ENCODE measurements at places on chromosomes 2 and 18. TPM values are rescaled to one million over a fixed set of nuclear protein-coding genes. Genes with fewer than 3 reads are reported as not detected.

TIA1 gene
- total RNA-seq = 58.6 TPM

C18orf54 gene
- 0.66 TPM for total RNA-seq

CD207 gene
- total RNA-seq = not detected

PFN4 gene
- total RNA-seq = 0.29 TPM

HOXD11 gene
- 0.22 TPM for total RNA-seq

SERPINB5 gene
- 0.14 TPM for total RNA-seq

ORMDL1 gene
- 31.3 TPM for total RNA-seq

GALR1 gene
- not detected for total RNA-seq

RPE gene
- 105 TPM for total RNA-seq

CCT4 gene
- 159 TPM for total RNA-seq

GREB1 gene
- 0.29 TPM for total RNA-seq

INHA gene
- total RNA-seq = 0.22 TPM

GPR39 gene
- 21.2 TPM for total RNA-seq

LMAN2L gene
- total RNA-seq = 19.5 TPM

GPR75 gene
- 4.9 TPM for total RNA-seq

OTX1 gene
- total RNA-seq = not detected

LINC00305 gene
- not detected for total RNA-seq

ABCB11 gene
- total RNA-seq = not detected

SCN7A gene
- total RNA-seq = under 0.01 TPM

SFT2D3 gene
- total RNA-seq = 8.2 TPM

CXCR2 gene
- total RNA-seq = not detected

BOLL gene
- total RNA-seq = not detected

NDC80 gene
- total RNA-seq = 43.5 TPM

IL36B gene
- not detected for total RNA-seq

RHBDD1 gene
- 22.8 TPM for total RNA-seq

EVX2 gene
- total RNA-seq = not detected

MAL gene
- total RNA-seq = not detected

ANKAR gene
- 4.6 TPM for total RNA-seq

STPG4 gene
- total RNA-seq = 1.6 TPM

SLC4A5 gene
- total RNA-seq = 0.29 TPM

SIX3 gene
- not detected for total RNA-seq

TBR1 gene
- total RNA-seq = under 0.01 TPM

HOXD12 gene
- total RNA-seq = 0.22 TPM

DHX57 gene
- total RNA-seq = 25.8 TPM

ING5 gene
- total RNA-seq = 12.7 TPM

SLC5A7 gene
- total RNA-seq = not detected

IL1RL1 gene
- total RNA-seq = 0.22 TPM

CAPN13 gene
- total RNA-seq = not detected

EFR3B gene
- 0.57 TPM for total RNA-seq

REL gene
- 3.3 TPM for total RNA-seq

FHOD3 gene
- total RNA-seq = 16.9 TPM

KCNG2 gene
- not detected for total RNA-seq

FBXO36 gene
- total RNA-seq = 5.0 TPM

RUFY4 gene
- total RNA-seq = not detected

GALNT3 gene
- 4.6 TPM for total RNA-seq

NLRC4 gene
- not detected for total RNA-seq

BAZ2B gene
- total RNA-seq = 36.5 TPM

NCL gene
- total RNA-seq = 193 TPM

C2orf66 gene
- not detected for total RNA-seq

CFAP65 gene
- not detected for total RNA-seq

GPR148 gene
- not detected for total RNA-seq

DSG4 gene
- not detected for total RNA-seq

ANKRD39 gene
- 3.1 TPM for total RNA-seq

RGPD3 gene
- 0.22 TPM for total RNA-seq

LRRTM1 gene
- not detected for total RNA-seq

CROCC2 gene
- not detected for total RNA-seq

PPP1R7 gene
- total RNA-seq = 54.7 TPM

CYS1 gene
- total RNA-seq = 0.14 TPM

ZNF24 gene
- total RNA-seq = 28.9 TPM

All from placental pericyte (primary cell).